Right ventricle myocardium inferior (tissue), 1 donor: ENCODE measurements at places on chromosomes 1 and 21. TPM values are rescaled to one million over a fixed set of nuclear protein-coding genes. Genes with fewer than 3 reads are reported as not detected.

DNA sequence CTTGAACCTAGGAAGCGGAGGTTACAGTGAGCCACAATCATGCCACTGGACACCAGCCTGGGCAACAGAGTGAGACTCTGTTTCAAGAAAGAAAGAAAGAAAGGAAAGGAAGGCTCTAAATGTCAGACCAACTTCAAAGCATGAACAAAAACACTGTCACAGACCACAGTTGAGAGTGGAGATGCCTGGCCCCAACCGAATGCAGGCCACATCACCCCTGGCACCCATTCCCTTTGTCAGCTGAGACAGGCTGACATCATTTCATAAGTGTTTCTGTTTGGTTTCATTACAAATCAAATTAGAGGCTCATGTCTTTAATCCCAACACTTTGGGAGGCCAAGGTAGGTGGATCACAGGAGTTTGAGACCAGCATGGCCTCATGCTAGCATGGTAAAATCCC is 28.6 kb upstream of the NADK start:
- DNase-seq, result no peak

- DNase-seq, result no peak
These were observed 4.3 kb downstream of the ADAMTSL4 start for GRCh38 chr1:150553392-150554085.

DNA sequence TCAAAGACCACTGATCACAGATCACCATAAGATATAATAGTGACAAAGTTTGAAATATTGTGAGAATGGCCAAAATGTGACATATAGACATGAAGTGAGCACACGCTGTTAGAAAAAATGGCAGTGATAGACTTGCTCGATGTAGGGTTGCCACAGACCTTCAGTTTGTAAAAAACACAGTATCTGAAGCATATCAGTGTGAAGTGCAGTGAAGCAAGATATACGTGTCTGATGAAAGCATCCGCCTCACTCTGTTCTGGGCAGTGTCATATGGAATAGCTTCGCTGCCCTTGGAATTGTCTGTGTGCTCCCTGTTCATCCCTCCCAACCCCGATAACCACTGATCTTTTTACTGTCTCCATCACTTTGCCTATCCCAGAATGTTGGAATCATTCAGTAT is 50.7 kb downstream of the GALNT2 start:
- DNase-seq, result no peak

The DNALI1 gene
- 6.1 TPM for total RNA-seq
